NCI-H1436 (cell line): ENCODE measurements at places on chromosomes 3 and 15.

GRCh38 chr3:154235330-154235729 lies 89.0 kb downstream of the DHX36 start:
- DNase-seq = no peak

DNA sequence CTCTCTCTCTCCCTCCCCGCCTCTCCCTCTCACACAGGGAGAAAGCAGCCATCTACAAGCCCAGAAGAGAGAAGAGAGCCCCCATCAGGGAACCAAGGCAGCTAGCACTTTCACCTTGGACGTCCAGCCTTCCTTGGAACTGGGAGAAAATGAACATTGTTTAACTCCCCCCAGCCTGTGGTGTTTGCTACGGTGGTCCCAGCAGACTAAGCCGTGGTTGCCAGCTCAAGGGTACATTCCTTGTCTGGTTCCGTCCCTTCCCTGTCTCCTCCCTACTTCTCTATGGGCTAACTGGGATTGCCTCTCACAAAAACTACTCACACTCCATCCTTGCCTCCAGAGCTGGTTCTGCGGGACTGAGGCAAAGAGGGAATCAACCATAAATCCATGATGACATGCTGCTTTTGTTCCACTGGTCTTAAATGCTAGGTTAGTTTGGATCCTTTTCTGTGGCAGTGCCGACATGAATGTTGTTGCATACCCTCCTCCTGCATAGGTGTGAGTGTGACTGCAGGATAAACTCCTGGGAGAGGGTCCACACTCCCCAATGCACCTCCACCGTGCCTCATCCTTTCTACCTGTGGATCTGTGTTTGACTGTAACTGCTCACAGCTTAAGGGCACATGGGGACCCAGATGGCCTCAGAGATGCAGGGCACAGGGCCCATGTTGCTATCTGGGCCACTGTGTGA lies 12.0 kb downstream of the C3orf22 start:
- no peak for DNase-seq

DNA sequence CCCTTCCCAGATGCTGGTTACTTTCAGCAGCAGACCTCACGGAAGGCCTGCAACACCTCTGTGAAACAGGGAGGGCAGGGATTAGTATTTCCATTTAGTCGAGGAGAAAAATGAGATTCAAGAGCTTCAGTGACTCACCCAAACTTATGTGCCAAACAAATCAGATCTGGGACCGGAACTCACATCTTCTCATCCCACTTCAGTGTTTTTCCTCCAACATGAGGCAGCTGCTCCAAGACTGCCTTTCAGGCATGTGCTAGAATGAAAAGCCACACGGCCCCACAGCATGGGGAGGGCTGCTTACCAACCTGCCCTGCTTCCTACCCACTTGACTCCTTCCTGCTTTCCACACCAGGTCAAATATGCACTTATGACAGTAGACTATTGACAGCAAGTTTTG lies 129.4 kb upstream of the SLC24A5 start:
- DNase-seq = no peak

DNA sequence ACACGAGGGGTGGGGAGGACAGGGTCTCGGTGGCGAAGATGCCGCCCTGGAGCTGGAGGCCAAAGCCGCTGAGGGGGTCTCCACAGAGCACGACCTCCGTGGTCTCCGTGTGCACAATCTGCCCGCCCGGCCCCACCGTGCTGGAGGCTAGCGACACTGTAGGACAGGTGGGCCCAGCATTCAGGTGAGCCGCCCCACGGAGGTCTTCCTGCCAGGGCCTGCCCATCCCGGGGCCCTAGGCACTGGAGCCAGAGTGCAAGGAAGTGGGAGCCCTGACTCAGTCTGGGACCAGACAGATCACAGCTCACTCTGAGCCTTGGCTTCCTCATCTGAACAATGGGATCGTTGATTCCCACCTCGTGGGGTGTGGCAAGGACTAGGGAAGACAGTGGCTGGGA lies 25.8 kb downstream of the GRIP2 start:
- no peak for DNase-seq

DNA sequence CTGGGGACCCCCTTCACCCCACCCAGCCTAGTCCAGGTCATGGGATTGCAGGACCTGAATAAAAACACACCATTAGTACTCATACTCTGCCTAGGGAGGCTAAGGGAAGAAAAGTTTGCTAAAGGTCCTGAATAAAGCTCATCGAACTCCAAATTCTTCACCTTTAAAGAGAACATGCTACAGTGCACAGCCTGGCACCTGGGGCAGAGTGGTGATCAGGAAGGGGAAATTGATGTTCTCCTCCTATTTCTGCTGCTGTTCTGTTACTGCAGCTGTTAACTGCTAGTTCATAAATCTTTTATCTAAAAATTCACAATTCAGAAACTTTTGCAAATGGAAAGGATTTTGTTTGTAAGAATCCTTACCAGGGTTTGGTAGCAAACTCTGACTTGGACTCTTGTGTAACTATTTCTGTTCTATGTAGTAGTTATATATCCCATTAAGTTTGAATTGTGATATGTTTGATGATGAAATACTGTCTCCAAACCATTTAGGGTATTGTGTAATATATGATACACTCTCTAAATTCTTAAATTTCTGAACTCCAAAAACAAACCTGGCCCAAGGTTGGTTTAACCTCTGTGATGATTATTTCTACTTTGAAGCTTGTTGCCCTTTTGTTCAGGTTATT lies 27.9 kb downstream of the MCTP2 start:
- DNase-seq = no peak

DNA sequence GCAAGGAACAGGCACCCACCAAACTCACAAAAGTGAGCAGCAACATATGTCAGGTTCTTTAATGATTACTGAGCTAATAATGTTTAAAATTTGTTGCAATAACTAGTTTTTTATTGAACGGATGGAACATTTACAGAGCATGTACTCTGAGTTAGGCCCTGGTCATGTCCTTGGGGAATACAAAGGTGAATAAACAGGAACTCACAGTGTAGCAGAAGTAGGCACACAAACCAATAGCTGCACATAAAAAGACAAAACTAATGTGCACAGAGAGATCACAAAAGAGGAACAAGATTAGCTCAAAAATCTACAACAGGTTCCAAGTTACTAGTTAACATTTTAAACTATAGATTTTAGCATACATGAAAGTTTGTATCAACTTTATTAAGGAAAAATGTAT lies 505.3 kb upstream of the PPP2R3A start:
- no peak for DNase-seq

GRCh38 chr3:48427630-48427962 lies 2.3 kb downstream of the PLXNB1 start:
- no peak for DNase-seq

DNA sequence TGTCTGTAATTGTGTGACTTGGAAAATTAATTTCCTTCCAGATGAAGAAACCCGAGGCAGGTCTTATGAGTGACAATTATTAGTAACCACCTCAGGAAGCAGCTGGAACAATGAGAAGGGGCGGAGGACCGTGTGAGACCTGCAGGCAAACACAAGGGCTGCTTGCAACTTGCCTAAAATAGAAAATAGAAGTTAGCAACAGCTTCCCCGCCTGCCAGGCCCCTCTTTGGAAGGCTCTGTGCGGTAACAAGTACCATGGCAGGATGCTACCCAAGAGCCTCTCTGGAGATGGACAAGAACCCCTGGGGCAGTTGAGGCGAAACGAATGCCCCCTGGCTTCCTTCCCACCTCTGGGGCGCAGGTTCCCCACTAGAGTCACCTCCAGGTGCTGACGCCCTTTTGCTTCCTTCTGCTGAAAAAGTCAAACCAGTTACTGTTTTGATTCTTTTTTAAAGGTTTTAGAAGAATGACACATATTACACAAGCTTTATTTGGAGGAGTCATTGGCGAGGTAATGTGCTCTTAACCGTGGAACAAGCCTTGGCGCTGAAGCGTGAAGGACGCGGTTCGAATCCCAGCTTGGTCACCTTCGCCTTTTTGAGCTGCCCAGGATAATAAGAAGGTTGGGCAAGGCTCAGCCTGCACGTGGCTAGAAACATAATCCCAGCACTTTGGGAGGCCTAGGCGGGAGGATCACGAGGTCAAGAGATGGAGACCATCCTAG lies 47.0 kb upstream of the SYNM start:
- no peak for DNase-seq

GRCh38 chr15:92271179-92271578 lies 122.5 kb upstream of the ST8SIA2 start:
- no peak for DNase-seq

DNA sequence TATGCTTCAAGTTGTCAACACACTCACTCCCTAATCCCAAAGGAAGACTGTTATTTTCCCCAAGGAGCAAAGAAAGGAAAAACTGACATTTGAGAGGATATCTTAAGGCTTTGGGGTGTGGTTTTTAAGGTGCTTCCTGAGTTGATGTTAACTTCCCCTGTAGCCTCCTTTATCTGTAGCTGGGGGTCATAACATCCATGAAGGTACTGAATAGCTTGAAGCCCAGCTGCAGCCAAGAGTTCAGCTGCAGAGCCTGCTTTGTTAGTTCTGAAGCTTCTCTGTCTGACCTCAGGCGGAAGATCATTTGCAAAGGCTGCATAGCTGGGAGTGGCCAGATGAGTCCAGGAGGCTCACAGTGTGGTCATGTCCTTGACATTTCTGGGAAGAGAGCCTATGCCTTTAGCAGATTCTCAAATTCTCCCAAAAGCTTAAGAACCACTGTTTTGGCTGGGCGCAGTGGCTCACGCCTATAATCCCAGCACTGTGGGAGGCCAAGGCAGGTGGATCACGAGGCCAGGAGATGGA lies 165.4 kb downstream of the SV2B start:
- DNase-seq = no peak

DNA sequence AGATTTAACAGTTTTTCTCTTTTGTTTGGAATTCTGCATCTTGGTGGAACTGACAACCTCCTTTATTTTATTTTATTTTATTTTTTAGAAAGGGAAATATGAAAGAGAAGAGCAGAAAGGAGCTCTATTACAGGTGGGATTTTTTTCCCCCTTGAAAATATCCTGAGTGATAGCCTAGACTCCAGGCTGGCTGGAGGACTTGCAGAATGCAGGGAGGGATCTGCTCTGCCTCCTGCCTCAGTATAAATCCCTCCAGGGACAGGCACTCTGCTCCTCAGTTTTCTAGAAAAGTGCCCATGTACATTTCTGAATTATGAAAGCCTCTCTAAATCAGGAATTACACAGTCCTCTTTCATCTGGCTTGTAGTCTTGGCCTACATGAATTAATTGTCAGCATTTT lies 173.7 kb downstream of the TMEM108 start:
- DNase-seq = peak; percentile 56

DNA sequence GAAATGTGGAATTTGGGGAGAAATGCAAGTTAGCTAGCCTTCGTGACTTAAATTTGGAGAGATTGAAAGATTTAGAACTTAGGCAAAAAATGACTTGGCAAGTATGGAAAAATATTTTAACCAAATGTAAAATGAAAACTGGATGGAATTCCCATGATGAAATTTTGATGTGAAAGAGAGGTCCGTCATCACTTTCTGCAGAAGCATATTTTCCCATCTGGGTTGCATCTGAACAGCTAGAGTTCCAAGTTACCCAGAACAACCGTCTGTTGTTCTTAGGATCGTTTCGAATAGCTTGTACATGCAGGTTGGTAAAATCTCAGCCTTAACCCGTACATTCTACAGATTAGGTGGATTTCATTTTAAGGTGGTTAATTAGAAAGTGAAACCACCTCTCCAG lies 136.3 kb downstream of the GHSR start:
- no peak for DNase-seq

DNA sequence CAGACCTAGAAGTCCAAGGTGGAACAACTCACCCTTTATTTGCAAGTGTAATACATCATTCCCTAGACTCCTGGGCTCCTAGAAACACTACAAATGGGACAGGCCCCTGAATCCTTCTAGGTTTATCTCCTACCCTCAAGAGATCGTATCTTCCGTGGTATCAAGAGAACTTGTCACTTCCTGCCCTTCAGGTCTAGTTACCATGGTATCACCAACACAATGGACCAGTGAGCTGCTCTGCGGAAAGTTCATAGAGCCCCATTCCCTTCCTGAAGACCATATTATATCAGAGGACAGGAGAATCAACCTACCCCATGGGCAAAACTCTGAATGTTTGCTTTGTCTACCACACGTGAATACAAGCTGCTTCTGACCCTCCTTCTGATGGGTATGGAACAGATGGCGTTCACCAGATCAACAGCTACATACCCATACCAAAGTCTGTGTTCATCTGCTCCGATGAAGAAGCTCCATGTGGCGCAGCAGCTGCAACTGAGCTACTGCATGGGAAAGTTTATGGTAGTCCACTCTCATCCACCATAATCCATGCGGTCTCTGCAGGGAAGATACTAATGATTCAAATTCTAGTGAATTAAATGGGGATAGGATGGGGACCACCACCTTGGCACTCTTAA lies 84.6 kb upstream of the KLF13 start:
- DNase-seq = no peak

GRCh38 chr3:39339086-39339485 lies 9.6 kb downstream of the CCR8 start:
- no peak for DNase-seq

DNA sequence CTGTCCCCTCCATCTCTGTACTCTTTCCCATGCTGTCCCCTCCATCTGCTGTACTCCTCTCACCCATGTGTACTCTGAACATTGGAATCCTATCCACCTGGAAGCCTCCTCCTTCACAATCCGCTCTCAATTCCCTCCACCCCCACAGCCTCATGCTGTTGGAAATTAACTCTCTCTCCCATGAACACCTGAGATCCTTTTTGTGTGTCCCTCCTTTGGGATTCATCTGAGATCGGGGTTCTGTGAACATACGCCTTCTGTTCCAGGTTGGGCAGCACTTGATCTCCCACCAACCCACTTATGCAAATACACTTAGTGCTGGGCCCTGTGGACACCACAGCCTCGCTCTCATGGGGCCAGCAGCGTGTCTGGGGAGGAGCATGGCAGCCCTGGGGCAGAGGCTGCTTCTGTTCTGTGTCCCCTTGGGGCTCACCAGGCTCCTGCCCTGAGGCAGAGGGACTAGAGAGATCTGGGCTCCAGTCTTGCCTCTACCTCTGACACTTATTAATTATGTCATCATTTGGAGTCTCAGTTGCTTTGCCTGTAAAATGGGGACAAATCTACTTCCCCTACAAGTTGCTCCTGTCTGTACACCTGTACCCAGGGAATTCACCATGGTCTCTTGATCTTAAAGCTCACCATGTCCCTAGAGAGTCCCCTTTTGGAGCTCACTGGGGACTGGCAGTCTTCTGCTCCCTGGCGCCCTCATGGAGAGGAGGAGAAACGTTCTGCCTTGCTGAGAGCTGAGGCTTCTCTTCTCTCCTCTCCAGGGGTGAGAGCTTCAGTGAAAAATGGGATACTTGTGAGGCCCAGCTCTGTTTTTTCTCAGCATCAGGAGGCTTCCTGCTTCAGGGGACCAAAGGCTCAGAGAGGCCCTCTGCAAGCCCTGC lies 42.7 kb downstream of the ITGA11 start:
- DNase-seq = peak; percentile 11

- DNase-seq = no peak
Measured at GRCh38 chr15:66029650-66030049, 160.4 kb downstream of the RAB11A start.

- DNase-seq = no peak
Measured at GRCh38 chr3:67774676-67775075, 120.3 kb upstream of the SUCLG2 start.
